ENCODE measurements at places on chromosomes 3 and 15. TPM values are rescaled to one million over a fixed set of nuclear protein-coding genes. Genes with fewer than 3 reads are reported as not detected.

CAV3 gene
- not detected for total RNA-seq

DZIP1L gene
- 12.7 TPM for total RNA-seq

DNA sequence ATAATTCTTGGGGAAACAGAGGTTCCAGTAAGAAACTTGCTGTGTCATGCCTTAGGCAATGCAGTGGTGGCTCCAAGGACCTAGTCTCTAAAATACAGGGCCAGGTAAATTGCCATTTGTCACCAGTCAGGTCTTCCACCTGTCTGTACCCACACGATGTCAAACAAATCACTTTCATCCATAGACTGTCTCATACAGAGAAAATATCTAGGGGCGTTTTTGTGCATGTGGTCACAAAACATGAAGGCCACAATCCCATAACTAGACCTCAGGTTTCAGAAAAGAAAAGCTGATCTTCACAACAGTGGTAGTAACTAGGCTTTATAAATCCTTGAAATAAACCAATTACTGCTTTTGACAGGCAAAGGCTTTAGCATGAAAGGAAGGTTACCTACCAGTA lies 92.3 kb downstream of the SLC9A9 start:
- no peak for DNase-seq

- no peak for DNase-seq
Measured at GRCh38 chr3:169998668-169999131, 32.1 kb downstream of the SEC62 start.

DNA sequence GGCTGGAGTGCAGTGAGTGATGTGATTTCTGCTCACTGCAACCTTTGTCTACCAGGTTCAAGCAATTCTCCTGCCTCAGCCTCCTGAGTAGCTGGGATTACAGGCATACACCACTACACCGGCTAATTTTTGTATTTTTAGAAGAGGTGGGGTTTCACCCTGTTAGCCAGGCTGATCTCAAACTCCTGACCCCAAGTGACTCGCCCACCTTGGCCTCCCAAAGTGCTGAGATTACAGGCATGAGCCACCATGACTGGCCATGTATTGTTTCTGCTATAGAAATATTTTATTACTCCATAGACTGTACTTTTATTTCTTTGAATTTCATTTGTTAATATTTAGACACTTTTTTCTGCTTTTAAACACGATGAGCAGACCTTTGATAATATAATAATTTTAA lies 60.4 kb downstream of the GTF2E1 start:
- DNase-seq: no peak

All from pulmonary artery endothelial cell (primary cell).